AG10803 (cell line): ENCODE measurements at places on chromosomes 7 and 10.

- no peak for DNase-seq
Observed at GRCh38 chr10:113752553-113752952, 1.1 kb downstream of the PLEKHS1 start.

DNA sequence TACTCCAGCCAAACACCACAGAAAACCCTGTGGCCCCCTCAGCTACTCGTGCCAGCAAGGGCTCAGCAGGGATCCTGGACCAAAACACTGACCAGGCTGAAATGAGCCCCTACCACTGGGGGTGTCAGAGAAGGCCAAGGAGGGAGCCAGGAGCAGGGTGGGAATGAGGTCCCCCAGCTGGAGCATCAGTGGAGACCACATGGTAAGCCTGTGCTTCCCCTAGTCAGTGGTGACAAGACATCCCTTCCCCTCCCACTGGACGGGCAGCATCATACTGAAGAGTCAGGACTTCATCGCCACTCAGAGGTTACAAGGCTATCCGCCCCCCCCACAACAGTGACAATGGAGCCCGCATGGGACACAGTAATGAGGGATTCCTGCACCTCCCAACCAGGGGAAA, 99.6 kb downstream of the LHPP start:
- DNase-seq: no peak

DNA sequence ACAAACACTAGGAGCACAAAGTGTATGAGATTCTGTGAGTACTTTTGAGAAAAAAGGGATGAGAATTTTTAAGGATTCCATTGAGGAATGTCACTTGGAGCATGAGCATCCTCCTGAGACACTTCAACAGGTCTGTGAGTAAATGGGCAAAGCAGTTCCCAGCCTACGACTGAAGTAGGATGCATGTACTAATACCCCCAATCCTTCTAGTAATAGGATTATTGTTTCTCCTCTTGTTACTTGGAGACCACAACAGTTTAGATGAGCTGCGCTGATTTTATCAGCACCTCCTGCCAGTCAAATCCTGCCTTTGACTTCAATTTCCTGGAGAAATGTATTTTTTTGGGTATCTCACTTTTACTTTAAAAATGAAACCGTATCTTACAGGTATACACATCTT, 820 bp downstream of the BBS9 start:
- no peak for DNase-seq

DNA sequence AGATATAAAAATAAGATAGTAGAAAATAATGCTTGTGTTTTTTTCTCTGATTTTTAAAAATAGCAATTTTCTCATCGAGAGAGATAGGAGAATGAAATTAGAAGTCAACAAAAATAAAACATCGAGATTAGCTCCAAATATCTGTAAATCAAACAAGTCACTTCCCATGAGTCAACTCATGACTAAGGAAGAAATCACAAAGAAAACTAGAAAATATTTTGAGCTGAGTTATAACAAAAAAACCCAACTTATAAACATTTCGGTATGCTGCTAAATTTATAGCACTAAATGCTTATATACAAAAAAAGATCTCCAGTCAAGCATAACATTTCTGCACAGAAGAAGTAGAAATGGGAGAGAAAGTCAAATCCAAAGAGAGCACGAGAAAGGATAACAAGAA, 140.1 kb downstream of the ITGA8 start:
- peak; percentile 40 for DNase-seq

- no peak for DNase-seq
Observed at GRCh38 chr7:159030490-159031134, 114.1 kb downstream of the VIPR2 start.

- DNase-seq: no peak
Observed at GRCh38 chr7:3193379-3194120, 107.5 kb upstream of the SDK1 start.

DNA sequence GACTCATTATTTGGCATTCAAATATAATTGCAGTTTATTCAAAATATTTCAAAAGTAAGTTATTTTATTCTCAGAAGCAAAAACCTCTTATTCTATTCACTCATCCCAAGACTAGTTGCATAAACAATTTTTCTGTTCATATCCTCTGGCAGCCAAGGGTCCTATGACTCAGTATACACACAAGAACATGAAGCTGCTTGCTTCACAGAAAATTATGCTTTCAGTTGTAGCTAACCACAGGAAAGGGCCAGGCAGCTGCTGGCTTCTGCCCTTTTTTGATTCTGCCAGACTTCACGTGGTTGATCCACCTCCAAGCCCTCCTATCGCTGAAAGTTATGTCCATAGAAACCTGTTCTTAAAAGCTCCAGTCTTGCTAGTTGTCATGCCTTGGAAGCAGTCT, 108.8 kb downstream of the ABCA13 start:
- DNase-seq: peak; percentile 83
